ENCODE measurements at places on chromosomes 4 and X.

GRCh38 chr4:1170156-1170975 lies 2.0 kb downstream of the SPON2 start:
- no peak for DNase-seq

GRCh38 chr4:3703677-3704521 lies 62.3 kb upstream of the ADRA2C start:
- no peak for DNase-seq

GRCh38 chr4:48851651-48852050 lies 20.8 kb downstream of the OCIAD1 start:
- no peak for DNase-seq

GRCh38 chr4:38040619-38041018 lies 80.4 kb downstream of the PTTG2 start:
- DNase-seq: peak; percentile 37

DNA sequence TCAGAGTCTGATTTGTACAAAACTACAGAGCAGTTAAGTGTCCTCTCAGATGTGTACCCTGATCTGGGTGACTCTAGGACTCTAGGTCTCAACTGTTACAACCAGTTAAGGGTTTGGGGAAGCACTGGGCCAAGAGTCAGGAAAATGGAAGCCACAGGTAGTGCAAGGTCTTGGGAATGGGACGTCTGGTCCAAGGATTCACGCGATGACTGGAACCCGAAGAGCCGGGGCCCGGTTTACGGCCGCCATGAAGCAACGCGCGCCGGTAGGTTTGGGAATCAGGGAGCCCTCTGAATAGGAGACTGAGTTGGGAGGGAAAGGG lies 321 bp upstream of the HPRT1 start:
- peak; percentile 36 for DNase-seq

DNA sequence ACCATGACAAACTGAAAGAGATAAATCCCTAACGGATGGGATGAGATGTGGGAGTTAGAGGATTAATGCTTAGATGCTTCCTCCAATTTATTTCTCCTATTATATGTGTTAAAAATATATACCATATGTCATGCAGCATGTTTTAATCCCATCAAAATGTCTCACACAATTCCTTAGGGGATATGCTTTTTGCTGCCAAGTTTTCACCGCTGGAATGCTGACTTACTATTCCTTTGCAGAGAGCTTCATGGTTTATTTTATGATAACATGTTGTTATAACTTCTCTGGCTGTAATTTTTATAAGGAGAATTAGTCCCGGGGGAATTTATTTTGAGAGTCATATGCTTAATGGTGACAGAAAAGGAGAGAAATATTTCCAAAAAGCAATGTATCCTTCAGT lies 670.3 kb downstream of the IL1RAPL1 start:
- DNase-seq: no peak

DNA sequence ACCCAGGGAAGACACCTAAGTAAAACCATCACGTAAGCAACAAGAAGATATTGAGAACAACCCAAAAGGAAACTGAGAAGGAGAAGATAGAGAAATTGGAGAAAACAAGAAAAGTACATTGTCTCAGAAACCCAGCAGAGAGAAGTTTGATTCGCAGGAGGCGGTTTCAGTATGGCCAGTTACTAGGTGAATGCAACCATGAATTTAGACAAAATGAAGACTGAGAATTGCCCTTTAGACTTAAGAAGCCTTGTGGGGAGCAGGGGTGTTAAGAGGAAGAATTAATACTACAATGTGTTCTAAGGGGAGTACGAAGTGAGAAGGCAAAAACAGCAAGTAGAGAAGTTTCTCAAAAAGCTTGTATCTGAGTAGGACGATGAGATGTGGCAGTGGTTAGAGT lies 229.3 kb upstream of the NEIL3 start:
- no peak for DNase-seq

DNA sequence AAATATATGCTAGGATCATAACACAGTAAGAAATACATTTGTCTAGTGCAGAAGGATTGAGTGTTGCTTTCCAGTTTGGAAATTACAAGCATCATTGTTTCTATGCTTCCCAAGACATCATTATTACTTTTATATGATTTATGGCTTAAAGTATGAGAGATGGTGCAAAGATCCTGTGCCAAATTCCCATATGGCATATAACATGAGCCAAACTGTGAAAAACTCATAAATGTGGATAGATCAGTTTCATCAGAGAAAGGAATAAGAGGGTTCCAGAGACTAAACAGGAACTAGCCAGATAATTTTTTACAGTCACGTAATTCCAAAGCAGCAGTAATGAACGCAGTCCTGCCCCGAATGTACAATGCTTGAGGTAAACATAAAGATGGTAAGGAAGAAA lies 126.3 kb downstream of the PRDM5 start:
- DNase-seq: no peak
